Stimulated activated CD8-positive, alpha-beta memory T cell treated with anti-CD3 and anti-CD28 coated beads, Interleukin-15, amount 100 ng/mL, for 48 hours (primary cell): ENCODE measurements at places on chromosomes 5 and 9.

GRCh38 chr5:66742083-66742895 lies 146.1 kb downstream of the MAST4 start:
- no peak for DNase-seq

- no peak for DNase-seq
Measured at GRCh38 chr5:158514319-158514985, 585.3 kb downstream of the EBF1 start.

GRCh38 chr5:43396762-43397304 lies 15.4 kb downstream of the CCL28 start:
- peak; percentile 65 for DNase-seq

- no peak for DNase-seq
Measured at GRCh38 chr5:133602835-133603380, 9.4 kb downstream of the FSTL4 start.

- DNase-seq: no peak
Measured at GRCh38 chr5:71830681-71831539, 111.8 kb downstream of the CARTPT start.

- no peak for DNase-seq
Measured at GRCh38 chr9:111621895-111622480, 9.1 kb upstream of the DNAJC25 start.

GRCh38 chr5:135345956-135346731 lies 52.9 kb downstream of the MACROH2A1 start:
- no peak for DNase-seq
